ENCODE measurements at places on chromosomes 1 and 21.

DNA sequence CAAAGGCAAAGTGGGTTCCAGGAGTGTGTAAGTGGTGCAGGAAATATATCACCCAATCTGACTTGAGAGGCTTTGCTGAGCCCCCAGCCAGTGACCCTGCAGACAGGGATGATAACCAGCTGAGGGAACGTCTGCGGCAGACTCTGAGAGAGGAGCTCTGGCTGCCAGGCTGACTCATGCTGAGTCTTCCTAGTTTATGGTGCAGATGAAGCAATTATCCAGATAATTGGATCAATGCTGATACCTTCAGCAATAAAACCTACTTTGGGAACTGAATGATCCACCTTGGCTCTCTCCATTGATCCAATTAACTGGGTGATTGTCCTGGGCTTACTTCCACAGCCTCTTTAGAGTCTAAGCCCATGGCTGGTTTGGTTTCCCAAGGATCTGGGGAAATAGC lies 7.3 kb downstream of the C8B start:
- no peak for DNase-seq

DNA sequence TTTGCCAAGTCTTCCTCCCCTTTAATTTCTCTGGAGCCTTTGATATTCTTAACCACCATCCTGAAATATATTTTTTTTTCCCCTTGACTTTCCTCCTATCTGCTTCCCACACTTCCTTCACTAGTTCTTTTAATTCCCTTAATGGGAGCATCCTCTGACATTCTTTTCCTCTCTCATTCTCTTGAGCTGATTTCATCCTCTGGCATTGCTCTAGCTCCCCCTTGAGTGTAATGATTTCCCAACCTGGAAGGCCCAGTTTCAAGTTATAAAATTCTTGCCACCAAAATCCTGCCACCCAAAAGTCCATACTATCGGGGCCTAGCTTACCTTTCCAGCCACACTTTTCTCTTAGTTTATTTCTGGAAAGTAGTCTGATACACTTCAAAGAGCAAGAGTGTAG lies 39.5 kb upstream of the UBE2U start:
- DNase-seq, result no peak

GRCh38 chr1:92599184-92599583 lies 112.5 kb upstream of the GFI1 start:
- no peak for DNase-seq

- no peak for DNase-seq
Observed at GRCh38 chr1:3659093-3659492, 6.8 kb downstream of the TP73 start.

DNA sequence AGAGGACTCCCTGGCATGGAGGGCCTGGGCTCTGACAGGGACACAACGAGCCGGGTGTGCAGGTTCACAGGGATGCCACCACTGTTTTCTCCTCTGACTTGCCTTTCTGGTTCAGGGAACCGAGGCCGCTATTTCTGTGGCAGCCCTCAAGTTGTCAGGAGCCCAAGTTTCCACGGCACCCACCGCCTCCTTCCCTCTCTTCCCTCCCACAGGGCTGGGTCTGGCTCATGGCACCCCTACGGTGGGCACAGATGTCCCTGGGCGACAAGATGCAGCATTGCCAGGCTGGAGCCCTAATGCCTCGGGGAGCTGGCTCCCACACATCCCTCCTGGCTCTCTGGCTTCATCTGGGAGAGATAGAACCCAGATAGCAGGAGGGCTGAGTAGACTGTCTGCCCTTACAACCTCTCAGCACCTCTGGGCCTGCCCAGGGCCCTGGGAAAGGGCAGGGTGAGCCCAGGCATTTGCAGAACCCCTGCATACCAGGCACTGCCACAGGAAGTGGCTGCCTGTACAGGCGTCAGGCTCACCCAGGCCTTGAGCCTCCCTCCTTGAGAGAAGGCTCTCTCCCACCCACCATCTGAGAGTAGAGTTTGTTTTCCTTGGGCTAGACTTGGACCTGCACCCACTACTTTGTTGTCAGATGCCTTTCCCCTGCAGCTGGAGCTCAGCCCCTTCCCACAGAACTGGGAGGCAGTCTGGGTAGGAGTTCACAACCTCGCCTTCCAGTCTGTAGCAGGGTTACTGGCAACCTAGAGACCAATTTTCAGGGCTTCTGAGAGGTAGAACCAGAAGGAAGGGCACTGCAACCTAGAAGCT lies 20.5 kb downstream of the KCNC4 start:
- DNase-seq, result no peak

- no peak for DNase-seq
Observed at GRCh38 chr1:199295107-199295506, 656.3 kb downstream of the PTPRC start.

DNA sequence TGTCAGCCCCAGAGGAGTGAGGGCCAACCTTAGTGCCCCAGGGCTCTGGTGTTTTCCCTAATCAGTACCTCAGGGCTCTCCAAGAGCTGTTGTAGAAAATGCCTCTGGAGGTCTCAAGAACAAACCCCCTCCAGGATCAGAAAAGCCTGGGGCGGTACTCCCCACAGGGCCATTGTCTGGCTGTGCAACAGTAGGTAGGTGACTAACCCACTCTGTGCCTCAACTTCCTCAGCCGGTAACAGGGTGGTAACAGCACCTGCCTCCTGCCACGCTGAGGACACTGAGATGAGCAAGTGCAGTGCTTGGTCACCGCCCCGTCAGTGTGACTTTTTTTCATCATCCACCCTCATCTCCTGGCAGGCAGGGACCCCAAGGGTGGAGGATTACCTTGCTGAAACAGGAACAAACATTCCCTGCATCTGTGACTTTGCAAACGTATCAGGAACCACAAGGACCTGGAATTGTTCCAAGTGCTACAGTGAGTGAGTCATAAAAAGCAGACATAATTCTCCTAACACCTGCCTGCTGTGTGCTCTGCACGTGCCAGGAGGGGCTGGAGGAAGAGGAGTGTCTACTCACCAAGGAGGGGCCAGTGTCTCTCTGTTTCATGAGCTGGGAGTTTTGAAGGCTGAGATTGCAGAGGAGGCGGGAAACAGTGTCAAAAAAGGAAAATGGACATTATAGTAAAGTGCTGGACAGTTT lies 440.8 kb downstream of the NPHP4 start:
- DNase-seq, result no peak

GRCh38 chr1:236181059-236181458 lies 38.7 kb downstream of the GPR137B start:
- DNase-seq, result no peak

DNA sequence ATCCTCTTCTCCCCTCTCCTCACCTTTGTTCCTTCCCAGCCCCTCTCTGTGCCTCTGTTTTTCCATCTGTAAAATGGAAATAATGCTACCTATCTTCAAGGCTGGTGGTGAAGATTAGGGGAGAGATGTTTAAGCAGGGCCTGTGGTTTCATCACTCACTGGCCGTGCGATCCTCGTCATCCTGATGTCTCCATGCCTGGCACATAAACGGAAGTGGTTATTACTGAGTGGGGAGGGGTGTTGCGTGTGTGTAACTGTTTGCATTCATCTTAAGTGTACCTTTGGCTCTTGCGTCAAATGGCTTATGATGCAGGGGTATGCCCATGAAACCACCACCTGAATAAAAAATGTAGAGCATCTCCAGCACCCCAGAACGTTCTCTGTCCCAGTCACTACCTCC lies 17.2 kb upstream of the C1QA start:
- DNase-seq, result no peak

DNA sequence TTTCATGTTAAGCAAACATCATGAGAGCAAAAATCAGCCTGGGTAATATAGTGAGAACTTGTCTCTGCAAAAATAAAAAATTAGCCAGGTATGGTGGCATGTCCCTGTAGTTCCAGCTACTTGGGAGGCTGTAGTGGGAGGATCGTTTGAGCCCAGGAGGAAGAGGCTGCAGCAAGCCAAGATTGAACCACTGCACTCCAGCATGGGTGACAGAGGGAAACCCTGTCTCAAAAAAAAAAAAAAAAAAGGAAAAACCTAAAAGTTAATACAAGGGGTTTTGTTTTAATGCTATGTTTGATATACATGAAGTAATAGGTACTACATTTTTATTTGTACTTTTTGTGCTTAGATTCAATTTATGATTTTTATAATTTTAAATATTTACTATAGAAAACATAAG lies 27.1 kb upstream of the SLC35A3 start:
- no peak for DNase-seq

- DNase-seq, result no peak
Observed at GRCh38 chr1:58966103-58966916, 182.5 kb upstream of the JUN start.

GRCh38 chr1:19922015-19922688 lies 1.3 kb downstream of the PLA2G2E start:
- DNase-seq, result no peak

DNA sequence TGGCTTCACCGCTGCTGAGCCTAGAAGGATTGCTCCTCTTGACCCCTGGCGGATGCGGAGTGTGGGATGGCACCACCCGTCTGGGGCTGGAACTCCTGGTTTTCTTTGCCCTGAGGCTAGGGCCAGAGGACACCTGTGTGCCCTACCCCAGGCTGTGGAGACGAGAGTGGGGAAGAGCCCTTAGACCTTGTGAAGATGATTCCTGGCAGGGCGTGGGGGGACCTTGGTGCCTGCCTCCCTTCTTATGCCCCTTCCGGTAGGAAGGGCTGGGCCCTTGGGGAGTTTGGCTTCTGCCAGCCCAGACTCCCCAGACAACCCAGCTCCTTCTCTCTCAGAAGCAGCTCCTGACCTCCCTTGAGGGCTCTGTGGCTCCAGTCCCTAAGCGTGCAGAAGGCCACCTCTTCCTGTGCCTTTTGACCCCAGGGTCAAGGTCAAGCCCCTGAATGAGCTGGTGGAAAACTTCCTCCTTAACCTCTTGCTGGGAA lies 891 bp downstream of the RPS6KA1 start:
- no peak for DNase-seq

Data from stimulated activated CD8-positive, alpha-beta memory T cell treated with anti-CD3 and anti-CD28 coated beads, Interleukin-7, amount 100 ng/mL, for 1 hour (primary cell).